Activated CD4-positive, alpha-beta T cell treated with anti-CD3 and anti-CD28 coated beads for 24 hours (primary cell): ENCODE measurements at places on chromosomes 13 and 19.

DNA sequence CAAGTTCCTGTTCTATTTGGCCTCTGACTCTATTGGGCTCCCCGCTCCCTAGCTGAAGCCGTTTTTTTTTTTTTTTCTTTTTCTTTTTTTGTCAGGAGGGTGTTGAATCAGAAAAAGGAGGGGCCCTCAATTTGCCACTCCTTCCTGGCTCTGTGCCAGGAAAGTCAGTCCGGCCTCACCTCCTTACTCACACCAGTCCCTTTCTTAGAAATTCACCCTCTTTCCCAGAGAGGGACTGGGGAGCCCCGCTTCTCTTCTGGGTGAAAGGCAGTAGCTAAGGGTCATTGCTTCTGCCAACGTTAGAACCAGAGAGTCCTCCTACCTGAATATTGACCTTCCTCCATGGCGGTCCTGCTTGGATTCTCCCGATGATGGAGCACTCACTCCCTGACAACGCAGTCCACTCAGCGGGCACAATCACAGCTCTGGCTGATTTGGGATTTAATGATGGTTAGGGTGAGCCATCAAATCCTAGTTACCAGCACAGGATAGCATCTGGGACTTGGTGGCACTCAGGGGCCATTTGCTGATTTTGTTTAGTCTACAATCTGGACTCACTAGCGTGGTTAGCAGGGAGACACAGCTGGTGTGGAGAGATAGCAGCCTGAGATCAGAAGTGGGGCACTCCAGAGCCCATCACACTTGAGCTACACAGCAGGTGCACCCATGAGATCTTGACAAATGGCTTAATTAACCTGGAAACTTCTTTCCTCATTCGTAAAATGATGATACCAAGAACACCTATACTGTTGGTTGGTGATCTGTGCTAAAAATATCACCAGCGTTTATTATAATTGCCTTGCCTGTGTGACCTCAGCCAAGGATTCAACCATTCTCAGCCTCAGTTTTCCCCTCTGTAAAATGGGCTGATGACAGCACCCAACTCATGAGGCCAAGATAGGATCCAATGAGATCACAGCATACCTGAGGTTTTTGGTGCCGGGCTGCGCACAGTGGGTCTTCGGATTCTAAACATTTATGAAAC, 2.2 kb downstream of the FCER2 start:
- peak; percentile 45 for DNase-seq

DNA sequence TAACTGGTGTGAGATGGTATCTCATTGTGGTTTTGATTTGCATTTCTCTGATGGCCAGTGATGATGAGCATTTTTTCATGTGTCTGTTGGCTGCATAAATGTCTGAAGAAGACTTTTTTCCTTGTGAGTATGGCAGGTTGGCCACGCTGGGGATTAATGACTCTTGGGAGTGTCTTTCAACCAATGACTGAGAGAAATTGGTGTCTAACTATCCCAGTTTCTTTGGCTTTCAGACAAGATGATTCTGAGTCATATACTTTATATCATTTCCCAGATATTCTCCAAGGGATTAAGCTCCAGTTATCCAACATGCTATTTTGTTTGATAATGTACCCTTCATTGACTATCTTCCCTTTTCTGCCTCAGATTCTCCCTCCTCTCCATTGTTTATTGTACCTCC, 35.5 kb upstream of the CSNK1A1L start:
- no peak for DNase-seq

GRCh38 chr13:51761643-51762350, 42.2 kb downstream of the DHRS12 start:
- DNase-seq: no peak

DNA sequence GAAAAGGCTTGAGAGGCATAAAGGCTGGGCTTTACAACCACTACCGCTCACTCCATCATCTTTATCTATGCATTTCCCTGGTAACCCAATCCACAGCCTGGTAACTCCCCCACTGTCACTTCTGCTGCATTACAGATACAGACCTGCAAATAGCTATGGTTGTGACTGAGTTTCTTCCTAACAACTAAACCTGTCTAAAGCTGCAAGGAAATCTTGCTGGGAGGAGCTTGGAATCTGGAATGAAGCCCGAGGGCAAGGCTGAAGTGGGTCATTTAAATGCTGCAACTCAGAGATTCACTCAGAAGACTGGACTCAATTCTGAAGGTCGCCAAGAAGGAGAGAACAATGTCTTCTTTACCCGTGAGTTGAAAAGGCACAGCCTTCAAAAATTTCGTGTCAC, at the start of gene LGALS13:
TSS of gene LGALS13 (plus strand) at position 301 of the 400 bp plus-strand sequence. CDS start at position 346, 45 bp downstream.
- DNase-seq: no peak

- DNase-seq: peak; percentile 89
Measured at GRCh38 chr19:4400135-4400936, at the start of gene SH3GL1. TSS of gene SH3GL1 (minus strand) at chr19:4400547. CDS start at chr19:4400368, 179 bp downstream.

GRCh38 chr19:15126131-15126910, 19.1 kb downstream of the SYDE1 start:
- no peak for DNase-seq

DNA sequence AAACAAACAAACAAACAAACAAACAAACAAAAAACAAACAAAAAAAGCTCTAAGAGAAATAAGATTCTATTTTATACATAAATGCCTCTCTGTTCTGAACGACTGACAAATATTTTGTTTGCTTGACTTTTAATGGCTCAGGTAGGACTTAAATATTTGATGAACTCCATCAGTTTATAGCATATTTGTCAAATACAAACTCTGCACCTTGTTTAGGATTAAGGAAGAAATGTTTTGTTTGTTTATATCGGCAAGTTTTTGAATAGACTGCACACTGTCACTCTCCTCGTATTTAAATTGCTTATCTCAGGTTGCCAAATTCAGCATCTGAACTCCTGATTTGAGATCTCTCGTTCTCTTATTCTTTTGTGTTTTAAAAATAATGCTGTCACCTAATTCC, 1499.7 kb upstream of the SLC10A2 start:
- no peak for DNase-seq

DNA sequence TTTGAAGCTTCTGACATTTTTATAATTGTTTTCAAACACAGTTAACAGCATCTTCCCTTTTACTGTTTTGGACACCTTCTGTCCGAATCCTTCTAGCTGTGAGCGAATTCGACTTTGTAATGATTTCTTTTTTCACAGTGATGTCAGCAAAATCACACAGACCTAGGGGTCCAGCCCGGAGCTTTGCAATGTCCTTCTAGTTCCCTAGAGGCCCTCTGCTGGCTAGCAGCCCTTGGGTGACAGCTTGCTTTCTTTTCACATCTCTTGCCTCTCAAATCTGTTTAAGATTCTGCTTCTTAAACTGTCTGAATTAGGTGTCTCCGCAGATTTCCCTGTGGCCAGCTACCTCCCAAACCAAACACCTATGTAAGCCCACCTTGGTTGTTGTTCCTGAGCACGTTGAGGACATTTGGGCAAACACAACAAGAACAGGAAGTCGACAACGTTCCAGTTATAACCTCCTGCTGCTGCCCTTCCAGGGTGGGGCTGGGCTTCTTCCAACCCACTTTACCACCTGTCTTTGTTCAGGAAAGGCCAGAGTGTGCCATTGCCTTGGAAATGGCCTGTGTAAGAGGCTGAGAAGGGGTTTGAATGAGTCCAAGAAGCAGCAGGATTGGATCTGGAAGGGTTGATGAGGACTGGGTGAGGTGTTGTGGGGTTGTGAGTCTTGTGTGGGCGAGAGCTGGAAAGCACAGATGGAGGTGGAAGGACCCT, 123.1 kb downstream of the ATP8A2 start:
- no peak for DNase-seq

GRCh38 chr13:50494138-50494537, 349.4 kb downstream of the DLEU7 start:
- DNase-seq: no peak

DNA sequence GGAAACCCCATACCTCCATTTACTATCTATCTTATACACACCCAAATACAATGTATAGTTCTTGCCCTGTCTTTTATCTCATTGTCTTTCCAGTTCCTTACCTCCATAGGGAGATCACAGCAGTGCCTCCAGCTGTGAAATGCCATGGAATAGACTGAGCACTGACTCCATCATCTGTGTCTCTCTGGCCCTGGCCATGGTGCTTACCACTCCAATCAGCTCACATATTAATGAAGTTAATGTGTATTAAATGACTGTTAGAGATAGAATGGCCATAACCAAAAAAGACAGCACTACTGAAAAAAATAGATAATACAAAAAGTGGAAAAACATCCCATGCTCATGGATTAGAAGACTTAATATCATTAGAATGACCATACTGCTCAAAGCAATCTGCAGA, 240.4 kb upstream of the SOX21 start:
- DNase-seq: no peak

- DNase-seq: no peak
Measured at GRCh38 chr19:12990431-12990830, 4.8 kb upstream of the NFIX start.

DNA sequence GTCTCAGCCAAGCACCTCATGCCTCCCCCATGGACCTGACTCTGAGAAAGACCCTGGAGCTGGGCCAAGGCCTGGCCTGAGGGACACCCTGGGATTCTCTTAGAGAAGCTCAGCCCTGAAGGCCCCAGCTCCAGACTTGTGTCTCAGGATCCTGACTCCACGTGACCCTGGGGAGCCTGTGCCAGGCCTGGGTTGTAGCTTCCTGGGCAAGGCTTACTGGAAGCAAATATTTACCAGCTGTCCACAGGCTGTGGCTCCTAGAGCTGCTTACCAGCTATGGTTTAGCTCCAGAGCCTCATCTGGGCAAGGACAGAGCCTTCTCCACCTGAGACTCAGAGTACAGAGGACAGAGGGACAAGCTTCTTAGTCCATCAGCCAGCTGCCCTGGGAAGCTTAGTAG, 61.0 kb upstream of the CEACAM8 start:
- no peak for DNase-seq

DNA sequence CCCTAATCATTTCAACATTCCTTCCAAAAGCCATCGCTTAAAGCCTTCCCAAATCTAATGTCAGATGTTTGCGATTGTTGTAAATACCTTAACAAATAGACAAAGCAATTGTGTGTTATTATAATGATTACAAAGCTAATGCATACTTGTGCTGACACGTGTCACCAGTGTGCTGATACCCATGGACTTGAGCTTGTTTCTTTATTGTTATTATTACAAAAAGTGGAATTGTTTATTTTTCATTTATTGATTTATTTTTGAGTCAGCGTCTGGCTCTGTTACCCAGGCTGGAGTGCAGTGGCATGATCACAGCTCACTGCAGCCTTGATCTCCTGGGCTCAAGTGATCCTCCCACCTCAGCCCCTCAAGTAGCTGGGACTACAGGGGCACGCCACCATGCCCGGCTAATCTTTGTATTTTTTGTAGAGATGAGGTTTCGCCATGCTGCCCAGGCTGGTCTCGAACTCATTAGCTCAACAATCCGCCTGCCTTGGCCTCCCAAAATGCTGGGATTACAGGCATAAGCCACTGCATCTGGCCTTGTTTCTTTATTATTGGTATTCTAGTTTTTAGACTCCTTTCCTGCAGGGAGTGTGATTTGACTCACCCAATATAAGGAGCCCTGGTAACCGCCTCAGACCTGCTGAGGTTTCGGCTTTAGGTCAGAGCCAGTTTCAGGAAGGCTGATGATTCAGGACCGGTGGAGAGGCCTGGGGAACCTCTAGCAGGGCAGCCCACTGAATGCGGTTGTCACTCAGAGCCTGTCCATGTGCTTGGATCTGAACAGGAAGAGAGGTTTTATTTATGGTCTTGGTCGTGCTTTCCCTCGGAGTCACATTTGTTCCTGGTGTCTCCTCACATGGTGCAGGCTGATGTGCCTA, 2.1 kb upstream of the FBXO17 start:
- peak; percentile 46 for DNase-seq

- no peak for DNase-seq
Measured at GRCh38 chr13:33322543-33322809, 36.9 kb upstream of the STARD13 start.

DNA sequence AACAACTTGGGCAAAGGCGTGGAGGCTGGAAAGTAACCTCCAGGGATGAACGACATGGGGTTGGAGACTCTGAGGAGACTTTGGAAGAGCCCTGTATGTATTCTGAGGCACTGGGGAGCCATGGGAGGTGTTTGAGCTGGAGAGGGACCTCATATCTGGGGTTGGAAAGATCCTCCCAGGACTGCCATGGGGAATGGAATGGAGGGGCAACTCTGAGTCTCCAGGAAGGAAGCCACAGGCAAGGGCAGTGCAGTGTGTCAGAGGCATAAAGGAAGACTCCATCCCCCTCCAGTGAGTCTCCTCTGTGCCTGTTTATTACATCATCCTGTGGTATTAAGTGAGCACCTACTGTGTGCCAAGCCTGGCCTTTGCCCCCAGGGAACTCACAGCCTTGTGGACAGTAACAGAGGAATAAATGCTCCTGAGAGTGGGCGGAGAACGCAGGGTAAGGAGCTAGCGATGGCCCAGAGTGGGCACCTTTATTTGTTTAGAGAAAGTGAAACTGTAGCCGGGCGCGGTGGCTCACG, 7.7 kb downstream of the PEAK3 start:
- DNase-seq: no peak

GRCh38 chr13:28671126-28671792, 12.3 kb downstream of the POMP start:
- no peak for DNase-seq

DNA sequence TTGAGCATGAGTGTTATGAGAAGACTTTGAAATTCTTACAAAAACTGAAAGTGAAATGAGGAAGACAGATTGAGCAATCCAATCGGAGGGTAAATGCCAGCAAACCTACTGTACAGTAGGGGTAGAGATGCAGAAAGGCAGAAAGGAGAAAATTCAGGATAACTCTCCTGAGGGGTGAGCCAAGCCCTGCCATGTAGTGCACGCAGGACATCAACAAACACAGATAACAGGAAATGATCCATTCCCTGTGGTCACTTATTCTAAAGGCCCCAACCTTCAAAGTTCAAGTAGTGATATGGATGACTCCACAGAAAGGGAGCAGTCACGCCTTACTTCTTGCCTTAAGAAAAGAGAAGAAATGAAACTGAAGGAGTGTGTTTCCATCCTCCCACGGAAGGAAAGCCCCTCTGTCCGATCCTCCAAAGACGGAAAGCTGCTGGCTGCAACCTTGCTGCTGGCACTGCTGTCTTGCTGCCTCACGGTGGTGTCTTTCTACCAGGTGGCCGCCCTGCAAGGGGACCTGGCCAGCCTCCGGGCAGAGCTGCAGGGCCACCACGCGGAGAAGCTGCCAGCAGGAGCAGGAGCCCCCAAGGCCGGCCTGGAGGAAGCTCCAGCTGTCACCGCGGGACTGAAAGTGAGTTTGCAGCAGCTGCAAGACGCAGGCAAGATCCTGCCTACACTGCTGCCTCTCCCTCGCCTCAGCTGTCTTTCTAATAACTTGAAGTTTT, at the start of gene TNFSF13B:
TSS of gene TNFSF13B (plus strand) at position 118 of the 728 bp plus-strand sequence. CDS start at position 296, 178 bp downstream.
- DNase-seq: peak; percentile 27
